ENCODE measurements at places on chromosomes 1 and 21.
A peak's percentile ranks its signal among the peaks of the same experiment; 100 is the strongest.

GRCh38 chr1:116356673-116357072 lies 16.4 kb upstream of the ATP1A1 start:
- DNase-seq: peak; percentile 60

- DNase-seq: no peak
Observed at GRCh38 chr1:81349194-81349965, 451.4 kb upstream of the ADGRL2 start.

DNA sequence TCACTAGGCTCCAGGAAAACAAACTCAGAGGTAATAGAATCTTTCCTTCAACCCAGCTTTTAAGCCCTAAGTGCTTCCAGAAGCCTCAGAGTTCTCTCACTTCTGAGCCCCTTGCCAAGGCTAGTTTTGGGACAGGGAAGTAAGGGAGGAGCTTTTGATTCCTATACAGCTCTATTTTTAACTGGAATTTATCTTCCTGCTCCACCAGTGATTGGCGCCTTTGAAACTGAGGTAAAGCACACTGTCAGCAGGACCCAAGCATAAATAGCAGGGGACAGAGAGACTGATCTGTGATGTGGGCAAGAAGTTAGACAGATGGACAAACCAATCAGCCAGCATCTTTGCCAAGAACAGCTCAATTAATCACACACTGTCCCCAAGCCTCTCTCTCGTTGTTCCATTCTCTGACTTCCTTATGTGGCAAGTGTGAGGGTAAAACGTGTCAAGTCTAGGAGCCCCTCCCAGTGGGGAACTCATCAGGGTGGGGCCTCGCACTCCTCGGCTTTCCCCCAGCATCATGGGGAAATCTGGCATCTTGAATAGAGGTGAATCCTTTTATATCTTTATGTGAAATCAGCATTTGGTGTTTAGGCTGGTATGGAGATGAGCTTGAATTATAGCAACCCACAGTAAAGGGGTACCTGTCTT lies 40.2 kb upstream of the MPZL1 start:
- DNase-seq: peak; percentile 33

- no peak for DNase-seq
Observed at GRCh38 chr1:50593515-50593914, 170.3 kb upstream of the DMRTA2 start.

DNA sequence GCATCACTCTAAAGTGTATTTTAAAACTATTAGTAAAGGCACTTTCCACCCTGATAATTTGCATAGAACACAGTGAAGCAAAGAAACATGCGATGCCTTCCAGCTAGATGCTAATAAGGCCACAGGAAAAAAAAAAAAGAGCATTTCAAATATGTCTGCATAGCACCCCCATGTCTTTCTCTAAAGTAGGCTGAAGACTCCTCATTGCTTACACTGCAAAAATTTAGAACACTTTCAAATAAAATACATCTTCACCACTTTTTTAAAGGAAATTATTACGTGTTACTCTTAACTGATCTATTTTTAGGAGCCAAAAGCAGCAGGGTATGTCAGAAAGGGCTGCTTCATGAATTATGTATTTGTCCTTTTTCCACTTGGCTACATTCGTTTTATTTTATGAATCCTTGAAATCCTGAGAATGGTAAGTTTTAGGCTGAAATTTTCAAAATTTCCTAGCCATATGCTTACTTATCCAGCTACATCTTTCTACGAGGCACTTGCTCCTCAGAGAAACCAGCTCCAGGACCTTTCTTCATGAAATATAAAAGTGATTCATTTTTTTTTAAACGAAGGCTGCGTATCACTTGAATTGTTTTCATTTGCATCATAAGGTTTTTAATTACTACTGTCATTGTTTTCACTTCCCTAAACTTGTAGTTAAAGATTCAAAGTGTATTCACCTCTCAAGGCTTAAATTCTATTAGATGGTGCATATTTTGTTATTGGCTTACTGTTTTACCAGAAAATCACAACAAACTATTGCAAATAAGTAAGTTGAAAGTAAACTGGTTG lies 513.0 kb downstream of the PTPRC start:
- no peak for DNase-seq

- no peak for DNase-seq
Observed at GRCh38 chr1:21299780-21300395, 9.6 kb upstream of the ECE1 start.

DNA sequence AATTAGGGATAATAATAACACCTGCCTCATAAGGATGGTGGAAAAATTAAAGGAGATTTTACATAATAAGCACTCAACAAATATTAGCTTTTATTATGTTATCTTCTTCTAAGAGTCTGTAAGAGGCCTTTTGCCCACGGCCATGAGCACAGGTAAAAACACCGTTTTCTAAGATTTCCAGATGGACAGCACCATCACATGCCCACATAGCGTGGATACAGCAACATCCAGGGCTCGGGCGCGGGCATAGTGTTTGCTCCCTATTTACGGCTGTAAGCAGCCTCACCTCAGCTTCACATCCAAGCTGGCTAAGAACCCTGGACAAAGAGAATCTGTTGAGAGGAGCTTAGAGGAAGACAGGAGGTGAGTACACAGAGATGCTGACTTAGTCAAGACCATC lies 216.4 kb upstream of the IRF2BP2 start:
- DNase-seq: no peak

DNA sequence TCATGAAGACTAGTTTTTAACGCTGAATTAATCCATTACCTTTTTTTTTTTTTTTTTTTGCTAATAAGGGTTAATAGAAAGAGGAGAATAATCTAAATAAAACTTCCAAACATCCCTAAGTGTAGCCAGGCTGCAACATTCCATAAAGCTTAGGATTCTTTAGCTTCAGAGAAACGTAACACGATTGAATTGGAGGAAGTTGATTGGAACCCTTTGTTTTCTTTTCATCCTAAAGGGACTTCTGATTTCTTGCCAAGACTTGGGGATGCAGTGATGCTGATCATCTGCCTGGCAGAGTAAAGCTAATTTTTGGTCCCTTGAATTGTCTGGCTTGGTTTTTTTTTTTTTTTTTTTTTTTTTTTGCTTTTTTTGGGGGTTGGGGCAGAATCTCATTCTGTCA lies 142.9 kb downstream of the VPS13D start:
- DNase-seq: no peak

GRCh38 chr1:179591592-179592580 lies at the start of gene TDRD5:
TDRD5 (plus strand) TSS chr1:179591832; CDS start chr1:179592616, 784 bp downstream.
- DNase-seq: no peak

DNA sequence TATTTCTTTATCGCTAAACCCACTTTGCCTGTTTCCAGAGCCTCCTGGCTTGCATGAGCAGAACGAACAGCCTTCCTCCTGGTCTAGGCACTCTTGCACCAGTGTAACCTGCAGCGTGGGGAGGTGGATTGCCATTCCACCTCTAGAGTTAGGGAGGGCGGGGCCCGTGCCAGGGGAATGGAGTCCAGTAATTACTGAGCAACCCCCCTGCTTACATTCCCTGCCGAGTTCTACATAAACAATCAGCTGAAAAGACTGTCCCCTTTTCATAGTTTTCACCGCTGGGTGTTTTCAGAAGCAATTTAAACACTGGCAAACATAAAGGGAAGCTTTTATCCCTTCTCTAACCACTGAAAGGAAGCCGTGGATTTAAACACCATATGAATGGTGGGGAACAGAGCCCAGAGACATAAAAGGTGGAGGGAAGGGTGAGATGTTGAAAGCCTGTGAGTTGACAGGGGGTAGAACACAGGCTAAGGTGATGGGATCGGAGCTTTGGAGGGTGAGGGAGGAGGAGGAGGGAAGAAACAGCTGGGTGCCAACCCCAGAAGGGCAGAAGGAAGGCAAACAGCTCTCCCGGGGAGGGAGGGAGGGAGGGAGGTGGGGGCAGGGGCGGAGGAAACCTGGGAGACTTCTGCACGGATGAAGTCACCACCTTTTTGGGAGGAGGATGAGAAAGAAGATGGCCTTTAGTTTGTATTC lies 68.0 kb upstream of the WDR26 start:
- peak; percentile 17 for DNase-seq

- no peak for DNase-seq
Observed at GRCh38 chr1:176539018-176539417, 76.0 kb downstream of the PAPPA2 start.

GRCh38 chr1:13607002-13607401 lies 23.4 kb downstream of the PDPN start:
- no peak for DNase-seq

- DNase-seq: no peak
Observed at GRCh38 chr21:44049606-44050005, 37.5 kb downstream of the TRAPPC10 start.

DNA sequence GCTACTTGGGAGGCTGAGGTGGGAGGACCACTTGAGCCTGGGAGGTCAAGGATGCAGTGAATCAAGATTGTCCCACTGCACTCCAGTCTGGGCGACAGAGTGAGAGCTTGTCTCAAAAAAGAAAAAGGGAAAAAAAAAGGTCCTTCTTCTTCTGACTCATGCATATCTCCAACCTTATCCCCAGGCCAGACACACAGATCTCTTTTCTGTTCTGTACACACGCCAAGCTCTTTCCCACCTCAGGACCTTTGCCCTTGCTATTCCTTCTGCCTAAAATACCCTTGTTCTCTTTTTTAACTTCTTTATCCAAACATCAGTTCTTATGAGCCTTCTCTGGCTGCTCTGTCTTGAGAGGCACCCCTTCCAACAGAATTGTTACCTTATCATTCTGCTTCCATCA lies 22.1 kb downstream of the PLEKHO1 start:
- no peak for DNase-seq

DNA sequence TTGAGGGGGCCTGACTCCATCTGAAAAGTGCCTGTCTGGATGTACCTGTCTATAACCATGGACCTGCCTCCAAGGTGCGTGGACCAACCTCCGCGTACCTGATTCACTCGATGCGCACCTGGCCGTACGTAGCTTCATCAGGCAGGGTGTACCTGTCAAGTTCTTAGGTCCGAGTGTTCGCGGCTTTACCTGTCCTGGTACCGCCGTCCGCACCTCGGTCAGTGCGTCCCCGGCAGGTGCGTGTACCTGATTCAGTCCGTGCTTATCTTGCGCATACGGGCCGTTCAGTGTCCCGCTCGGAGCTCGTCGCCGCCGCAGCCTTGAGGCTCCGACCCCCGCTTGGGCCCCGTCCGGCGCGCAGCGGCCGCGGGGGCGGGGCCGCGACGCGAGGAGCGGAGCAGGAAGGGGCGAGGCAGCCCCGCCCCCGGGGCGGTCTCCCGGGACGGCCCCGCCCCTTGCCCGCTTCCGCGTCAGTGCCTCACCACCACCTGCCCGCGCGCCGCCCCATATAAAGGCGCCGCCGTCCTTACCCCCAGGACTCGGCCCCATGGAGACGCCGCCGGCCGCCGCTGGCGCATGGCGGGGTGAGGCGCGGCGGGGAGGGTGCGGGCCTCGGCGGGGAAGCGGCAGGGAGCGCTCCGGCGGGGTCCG lies at the start of gene ZC3H12A:
Gene ZC3H12A (plus strand): TSS at position 535 of the 651 bp plus-strand sequence. CDS start 917 bp downstream, outside the sequence.
- DNase-seq: peak; percentile 97

DNA sequence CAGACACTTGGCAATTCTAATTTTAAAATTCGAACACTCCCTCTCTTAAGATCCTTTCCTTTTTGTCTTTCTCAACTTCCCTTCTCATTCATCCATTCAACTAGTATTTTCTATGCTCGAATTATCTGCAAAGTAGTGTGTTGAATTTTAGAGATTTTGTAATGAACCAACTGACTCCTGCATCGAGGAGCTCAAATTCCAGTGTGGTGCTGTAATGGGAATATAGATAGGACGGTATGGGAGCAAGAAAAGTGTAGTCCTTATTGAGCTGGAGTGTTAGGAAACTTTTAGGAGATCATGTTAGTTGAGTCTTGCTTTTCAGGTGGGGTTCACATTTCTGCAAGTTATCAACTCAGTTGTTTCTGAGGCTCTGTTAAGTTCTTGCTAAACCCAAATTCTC lies 897.5 kb downstream of the TTLL7 start:
- DNase-seq: no peak

DNA sequence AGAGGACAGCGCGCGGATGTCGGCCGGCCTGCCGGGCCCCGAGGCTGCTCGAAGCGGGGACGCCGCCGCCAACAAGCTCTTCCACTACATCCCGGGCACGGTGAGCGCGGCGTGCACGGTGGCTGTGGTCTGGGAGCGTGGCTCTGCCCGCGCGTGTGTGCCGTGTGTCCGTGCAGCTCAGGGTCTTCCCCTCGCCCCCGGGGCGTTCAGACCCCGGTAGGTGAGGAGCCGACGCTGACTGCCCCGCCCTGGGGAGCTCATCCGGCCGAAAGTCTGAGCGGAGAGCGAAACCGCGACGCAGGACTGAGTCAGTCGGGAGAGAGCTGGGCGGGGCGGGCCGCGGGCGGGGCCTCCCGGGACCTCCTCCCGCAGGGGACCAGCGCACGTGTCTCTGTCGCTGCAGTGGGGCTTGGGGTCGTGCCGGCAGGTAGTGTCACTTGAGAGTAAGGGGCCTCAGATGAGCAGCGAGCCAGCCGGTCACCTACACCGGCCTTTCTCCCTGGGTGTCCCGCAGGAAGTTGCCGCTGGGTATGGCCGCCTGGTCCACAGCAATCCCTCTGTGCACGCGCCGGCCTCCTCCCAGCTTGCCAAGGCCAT lies 520 bp downstream of the PLEKHN1 start:
- peak; percentile 75 for DNase-seq

Measured in inflammatory macrophage treated with lipopolysaccharide for 4 hours (primary cell).